ENCODE measurements at places on chromosomes 12 and 14. TPM values are rescaled to one million over a fixed set of nuclear protein-coding genes. Genes with fewer than 3 reads are reported as not detected.

The LBHD2 gene
- not detected for total RNA-seq

The LRTM2 gene
- not detected for total RNA-seq

The SLC7A7 gene
- total RNA-seq: 0.16 TPM

The ASPG gene
- not detected for total RNA-seq

The HEATR5A gene
- total RNA-seq: 11.5 TPM

The ST8SIA1 gene
- total RNA-seq: 1.9 TPM

The RNU4-1 gene
- total RNA-seq: under 0.01 TPM

The IAPP gene
- not detected for total RNA-seq

The CD163L1 gene
- 1.1 TPM for total RNA-seq

The CLEC2A gene
- total RNA-seq: not detected

The HOTAIR gene
- total RNA-seq: 1.7 TPM

The KIF26A gene
- not detected for total RNA-seq
